Hepatocyte (in vitro differentiated cells): ENCODE measurements at places on chromosomes 12 and 14. TPM values are rescaled to one million over a fixed set of nuclear protein-coding genes. Genes with fewer than 3 reads are reported as not detected.

Gene DBX2
- total RNA-seq: not detected in 2 replicates

- DNase-seq: no peak
Measured at GRCh38 chr12:12636641-12637040, 25.0 kb downstream of the CREBL2 start.

GRCh38 chr14:60760644-60761364, 26.2 kb downstream of the MNAT1 start:
- DNase-seq: peak; percentile 14

GRCh38 chr14:24135584-24135833, 485 bp upstream of the PSME1 start:
- no peak for DNase-seq

DNA sequence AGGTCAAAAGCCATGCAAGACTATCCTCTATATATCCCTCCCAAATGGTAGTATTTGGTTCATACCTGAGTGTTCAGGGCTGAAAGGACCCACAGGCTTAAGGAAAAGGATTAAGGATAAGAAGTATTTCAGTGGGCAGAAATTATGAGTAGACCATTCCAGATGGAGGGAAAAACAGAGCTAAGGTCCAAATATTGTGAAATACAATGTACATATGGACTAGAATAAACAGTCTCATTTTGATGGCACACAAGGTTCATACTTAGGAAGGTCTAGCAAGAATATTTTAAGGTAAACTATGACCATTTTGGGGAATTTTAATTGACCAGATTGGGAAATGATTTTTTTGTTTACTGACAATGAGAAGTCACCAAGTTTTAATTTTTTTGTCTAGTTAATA, 124.6 kb downstream of the PRKD1 start:
- no peak for DNase-seq

DNA sequence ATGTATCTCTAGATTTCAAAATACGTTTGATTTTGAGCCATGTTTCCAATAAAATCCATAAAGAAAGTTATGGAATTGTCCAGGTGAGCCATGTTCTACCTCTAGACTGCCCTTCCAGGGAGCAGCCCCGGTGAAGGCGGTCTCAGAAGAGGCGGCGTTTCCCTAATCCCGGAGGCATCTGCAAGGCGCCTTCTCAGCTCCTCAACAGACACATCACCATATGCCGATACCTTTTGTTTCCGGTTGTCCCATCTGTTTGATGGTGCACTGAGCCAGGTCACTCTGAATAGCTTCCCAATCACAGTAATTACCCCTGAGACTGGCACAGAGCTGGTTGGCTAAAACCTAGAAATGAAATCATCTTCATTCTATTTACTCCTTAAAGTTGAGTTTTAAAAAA, 305.5 kb upstream of the FKBP4 start:
- DNase-seq: no peak

- no peak for DNase-seq
Measured at GRCh38 chr12:54321363-54321762, 3.6 kb upstream of the COPZ1 start.

DNA sequence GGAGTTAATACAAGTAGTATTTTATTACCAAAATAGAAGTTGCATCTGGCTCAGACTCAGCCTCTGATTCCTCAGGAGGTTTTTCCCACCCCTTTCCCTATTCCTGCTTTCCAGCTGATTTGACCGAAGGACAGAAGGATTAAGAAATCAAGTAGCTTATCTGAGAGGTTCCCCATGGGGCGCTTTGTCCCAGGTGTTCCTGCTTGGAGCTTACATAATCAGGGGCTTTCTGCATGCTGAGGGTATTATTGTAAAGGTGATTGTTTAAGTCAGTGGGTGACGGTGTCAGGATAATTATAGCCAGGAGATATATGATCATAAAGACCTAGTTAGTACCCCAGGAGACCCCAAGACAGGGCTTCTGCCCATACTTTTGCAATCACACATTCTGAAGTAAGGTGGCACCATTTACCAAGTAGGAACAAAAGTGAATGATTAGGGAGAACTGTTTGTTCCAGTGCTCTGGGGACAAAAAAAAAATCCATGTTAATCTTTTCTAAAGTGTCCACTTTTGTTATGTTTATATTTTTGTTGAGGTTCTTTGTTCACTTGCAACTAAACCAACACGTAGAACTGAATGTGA, 921.3 kb downstream of the NRXN3 start:
- no peak for DNase-seq

GRCh38 chr14:98742001-98742400, 530.0 kb downstream of the BCL11B start:
- no peak for DNase-seq

- no peak for DNase-seq
Measured at GRCh38 chr12:130712346-130713065, 3.6 kb downstream of the RIMBP2 start.

- DNase-seq: no peak
Measured at GRCh38 chr14:22143363-22143762, 445.7 kb downstream of the DAD1 start.
